ELF-1 (cell line): ENCODE measurements at places on chromosomes 2 and 18.
A peak's percentile ranks its signal among the peaks of the same experiment; 100 is the strongest.

GRCh38 chr2:562391-563364 is 114.5 kb downstream of the TMEM18 start:
- no peak for DNase-seq

DNA sequence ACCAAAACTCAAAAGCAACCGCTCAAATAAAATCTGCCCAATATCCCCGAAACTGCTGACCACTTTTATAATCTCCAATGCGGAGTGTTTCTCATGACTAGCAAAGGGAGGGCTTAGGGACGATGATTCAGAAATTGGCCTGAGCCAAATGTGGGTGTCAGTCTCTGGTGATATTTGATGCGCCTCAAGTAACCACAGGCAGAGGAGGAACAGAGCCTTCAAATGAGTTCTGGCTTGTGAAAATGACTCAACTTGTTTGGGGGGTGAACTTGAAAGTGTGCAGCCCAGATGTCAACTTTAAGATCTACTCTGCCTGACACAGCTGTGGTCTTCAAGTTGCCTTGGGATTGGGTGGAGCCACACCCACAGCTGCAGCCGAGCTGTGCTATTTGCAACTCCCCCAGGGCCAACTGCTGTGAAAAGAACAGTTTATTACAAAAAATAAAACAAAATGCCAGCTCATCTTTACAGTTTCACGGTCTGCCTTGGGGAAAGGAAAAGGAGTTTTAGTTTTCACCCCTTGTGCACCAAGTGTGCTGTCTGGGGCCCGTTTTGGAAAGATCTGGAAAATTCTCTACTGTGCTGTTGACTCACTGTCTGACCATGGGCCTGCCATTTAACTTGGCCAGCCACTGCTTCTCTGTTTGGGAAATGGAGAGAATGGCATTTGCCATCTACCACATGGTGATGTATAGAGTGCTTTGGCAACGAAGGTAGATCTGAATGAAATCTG is 222.1 kb downstream of the MTX2 start:
- peak; percentile 13 for DNase-seq

DNA sequence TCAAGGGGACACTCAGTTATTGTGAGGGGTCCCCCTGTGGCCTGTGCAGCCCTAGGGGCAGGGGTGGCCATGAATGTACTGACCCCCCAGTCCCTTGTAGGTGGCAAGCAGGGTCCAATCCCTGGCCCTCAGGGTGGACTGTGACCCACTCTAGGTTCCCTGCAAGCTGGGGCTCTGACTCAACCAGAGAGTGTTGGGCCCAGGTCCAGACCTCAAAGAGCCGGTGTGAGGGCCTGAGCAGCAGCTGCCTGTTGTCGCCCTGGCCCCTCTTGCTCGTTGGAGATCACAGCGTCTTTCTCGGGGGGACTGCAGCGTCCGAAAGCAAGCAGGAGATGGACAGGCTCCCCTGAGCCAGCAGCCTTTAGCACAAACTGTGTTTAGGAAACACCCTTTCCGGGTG is 66.8 kb upstream of the ATG16L1 start:
- DNase-seq = no peak

DNA sequence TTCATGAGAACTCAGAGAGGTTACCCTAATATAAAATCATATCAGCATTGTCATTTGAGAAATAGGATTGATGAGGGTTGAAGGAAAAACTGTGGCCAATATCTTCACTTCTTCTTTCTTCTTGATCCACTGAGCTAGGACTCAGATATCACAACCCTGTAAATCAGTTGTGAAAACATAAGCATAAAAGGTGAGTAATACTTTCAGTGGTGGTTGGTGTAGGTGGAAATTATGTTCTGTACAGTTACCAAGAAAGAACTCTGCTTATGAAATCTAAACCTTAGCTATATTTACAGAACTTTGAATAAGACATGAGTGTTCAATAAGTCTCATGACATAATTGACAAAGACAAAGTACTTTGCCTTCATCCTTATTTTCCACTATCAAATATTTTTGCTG is 56.3 kb downstream of the PAX3 start:
- DNase-seq = no peak

DNA sequence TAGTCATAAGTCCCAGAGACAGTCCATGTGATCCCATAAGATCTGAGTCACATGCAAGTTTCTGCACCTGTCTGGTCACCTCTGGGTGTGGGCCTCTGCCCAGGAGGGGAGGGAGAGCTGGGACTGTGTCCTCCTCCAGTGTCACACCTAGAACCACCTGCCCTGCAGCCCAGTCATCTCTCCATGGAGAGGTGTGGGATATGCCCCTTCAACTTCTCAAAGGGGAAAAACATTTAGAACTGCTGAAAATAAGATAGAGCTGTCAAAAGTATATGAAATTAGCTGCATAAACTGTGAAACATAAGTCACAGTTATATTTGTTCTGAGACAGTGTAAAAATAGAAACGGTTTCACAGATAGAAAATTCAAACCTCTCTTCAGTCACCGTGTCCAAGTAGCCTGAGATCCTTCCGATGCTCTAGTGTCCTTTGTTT is 55.4 kb downstream of the NGEF start:
- no peak for DNase-seq

DNA sequence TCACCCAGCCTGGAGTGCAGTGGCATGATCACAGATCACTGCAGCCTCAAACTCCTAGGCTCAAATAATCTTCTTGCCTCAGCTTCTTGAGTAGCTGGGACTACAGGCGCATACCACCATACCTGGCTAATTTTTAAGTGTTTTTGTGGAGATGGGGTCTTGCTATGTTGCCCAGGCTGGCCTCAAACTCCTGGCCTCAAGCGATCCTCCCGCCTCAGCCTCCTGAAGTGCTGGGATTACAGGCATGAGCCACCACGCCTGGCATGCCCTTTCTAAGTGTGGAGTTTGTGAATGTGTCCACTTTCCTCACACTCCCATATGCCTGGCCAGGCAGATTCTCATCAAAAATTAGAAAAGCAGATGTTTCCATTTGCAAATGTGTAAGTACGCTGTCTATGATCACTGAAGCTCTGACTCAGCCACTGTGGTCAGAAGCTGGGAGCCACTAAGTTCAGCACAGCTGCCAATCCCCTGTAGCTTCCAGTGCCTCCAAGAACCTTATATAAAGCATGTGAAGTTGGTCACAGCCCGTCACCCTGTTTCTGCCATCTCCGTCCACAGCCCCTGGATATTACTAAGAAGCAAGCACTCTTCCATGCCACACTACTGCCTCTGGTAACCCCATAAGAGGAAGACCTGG is 155.4 kb downstream of the FAM210A start:
- DNase-seq = no peak

DNA sequence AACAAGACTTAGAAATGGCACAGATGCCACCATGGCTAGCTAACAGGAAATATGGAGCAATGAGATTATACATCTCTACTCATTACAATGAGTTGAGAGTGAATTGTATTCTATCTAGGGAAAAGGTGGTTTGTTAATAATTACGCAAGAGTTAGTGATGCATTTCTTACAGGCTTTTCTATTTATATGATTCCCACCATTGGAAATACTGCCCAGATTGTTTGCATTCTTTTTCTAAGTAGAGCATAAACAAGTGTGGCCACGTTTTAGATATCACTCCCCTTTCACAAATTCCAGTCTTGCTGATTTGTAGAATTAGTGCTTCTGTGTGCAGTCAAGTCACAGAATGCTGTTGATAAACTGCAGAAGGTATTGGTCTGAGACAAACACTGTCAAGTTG is 56.6 kb downstream of the ZNF804A start:
- no peak for DNase-seq

DNA sequence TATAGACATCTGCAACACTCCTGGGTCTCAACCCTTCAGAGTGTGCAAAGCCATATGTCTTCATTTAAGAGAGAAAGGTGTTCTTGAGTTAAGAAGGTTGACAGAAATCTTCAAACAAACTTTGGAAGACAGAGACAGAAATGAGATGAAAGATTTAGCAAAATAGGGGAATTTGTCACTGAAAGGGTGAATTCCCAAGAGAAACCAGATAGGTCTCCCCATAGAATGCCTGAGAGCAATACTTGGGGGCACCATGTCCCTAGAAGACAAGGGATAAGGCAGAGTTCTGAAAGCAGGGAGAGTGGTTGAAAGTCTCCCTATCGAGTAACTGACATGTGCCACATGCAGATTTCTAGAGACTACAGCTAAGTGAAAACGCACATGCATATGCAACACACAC is 50.0 kb downstream of the AP1S3 start:
- DNase-seq = no peak

DNA sequence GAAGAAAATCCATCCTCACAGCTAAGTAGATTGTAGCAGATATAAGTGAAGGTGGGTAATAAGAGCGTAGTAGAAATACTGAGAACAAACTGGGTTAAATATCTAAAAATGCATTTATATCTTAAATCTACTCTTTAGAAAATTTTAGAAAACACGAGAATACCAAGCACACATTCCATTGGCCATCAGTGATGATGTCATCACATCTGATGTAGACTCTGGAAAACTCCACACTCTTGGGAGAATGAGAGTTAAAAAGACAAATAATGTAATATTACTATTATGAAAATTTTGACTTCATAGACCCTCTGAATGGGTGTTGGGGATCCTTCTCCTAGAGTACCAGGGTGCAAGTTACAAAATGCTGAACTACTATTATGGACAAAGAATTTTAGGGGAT is 3.7 kb downstream of the RIOK3 start:
- no peak for DNase-seq

DNA sequence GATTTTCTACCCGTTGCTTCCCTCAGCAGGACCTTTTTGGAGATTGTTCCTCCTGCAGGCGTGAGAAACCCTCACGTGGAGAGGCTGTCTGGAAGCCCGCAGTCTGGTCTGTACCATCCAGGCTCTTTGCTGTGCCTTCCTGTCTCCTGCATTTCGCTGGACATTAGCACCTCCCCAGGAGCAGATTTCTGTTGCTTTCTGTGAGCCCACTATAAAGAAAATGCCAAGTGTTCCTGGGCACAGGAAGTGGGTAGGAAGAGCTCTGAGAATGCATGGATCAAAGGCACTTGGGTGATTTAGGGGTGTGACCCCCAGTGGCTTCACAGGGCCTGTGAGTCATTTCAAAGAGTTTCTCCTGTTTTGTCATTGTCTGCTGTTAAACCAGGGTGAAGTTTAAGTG is 27.3 kb downstream of the SPTBN1 start:
- no peak for DNase-seq

GRCh38 chr2:11542275-11542819 is 8.5 kb downstream of the GREB1 start:
- peak; percentile 79 for DNase-seq
